ENCODE measurements at places on chromosomes 3 and 15.

- no peak for DNase-seq
Measured at GRCh38 chr15:53627279-53627678, 132.2 kb downstream of the WDR72 start.

DNA sequence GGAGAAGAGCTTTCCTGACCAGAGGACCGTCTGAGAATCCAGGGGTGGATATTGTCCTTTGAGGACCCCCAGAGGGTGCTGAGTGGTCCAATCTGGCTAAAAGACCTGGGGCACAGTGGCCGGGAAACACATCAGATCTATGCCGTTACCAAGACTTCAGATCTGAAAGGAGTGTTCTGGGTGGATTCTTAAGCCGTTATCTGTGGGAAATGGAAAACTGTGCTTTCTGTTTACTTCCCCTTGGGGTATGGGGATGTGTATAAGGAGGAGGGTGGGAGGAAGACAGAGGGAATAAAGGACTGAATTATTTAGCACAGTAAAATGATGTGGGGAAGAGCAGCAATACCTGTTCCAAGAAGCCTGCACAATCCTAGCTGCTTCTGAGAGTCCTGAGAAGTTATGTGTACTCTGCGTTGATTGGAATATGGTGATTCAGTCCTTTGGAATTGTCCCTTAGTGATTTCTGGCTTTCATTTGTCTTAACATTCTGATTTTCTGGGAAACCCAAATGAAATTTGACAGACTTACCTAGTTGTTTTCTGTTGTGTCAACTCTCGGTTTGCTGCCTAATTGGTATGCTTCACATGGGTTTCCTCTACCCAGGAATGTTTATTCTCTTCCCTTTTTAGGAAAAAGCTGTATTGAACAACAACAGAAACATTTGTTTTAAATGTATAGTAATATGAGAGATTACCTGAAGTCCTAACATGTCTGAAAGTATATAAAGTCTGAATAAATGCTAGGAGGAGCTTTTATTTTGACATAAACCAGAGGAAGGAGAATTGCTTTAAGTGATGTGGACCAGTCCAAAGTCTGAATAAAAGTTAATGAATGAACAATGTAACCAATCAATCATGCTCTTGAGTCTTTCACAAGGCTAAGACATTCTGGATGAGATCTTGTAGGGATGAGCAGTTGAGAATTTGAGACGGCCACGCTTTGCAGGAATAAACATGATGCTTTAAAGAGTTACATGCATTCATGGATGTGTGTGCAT lies 427.1 kb upstream of the C2CD4B start:
- no peak for DNase-seq

- no peak for DNase-seq
Measured at GRCh38 chr15:42691308-42691707, 45.6 kb downstream of the CDAN1 start.

DNA sequence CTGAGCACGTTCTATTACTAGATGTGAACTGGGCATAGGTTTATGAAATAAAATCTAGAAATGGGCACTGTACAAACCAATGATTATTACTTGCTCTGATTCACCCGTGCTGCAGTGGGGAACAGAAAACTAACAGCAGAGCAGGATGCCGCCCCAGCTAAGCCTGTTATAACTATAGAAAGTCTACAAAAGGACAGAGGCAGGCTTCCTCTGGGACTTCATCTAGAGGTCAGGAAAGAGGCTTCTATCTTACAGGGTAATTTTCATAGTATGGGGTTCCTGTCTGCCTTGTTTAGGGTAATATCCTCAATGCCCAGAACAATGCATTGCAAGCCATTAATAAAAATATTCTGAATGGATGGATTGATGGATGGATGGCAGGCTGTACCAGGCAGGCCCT lies 177.0 kb upstream of the TBL1XR1 start:
- no peak for DNase-seq

DNA sequence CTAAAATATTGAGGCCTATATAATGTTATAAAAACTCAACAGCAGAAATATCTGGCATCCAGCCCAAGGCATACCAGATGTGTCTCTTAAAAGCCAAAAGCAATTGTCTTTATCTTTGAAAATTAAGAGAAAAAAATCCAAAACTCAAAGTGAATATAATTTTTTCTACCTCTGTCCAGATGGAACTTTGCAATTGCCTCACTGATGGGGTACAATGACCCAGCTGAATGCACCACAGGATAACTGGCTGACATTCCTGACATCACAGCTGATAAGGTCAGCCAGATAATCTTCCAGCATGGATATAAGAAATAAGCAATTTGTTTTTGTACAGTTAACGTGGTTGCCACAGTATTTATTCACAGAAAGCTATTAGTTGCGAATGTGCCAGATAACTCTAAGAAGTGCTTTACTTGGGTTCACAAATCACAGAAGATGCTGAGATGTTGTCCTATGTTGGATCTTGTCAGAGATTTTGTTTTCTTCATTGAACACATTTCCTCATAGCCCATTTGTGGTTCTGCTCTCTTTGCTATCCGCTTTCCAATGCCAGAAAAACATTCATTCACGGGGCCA lies 566.9 kb upstream of the CCDC54 start:
- no peak for DNase-seq

GRCh38 chr15:80923668-80924067 lies 66.0 kb downstream of the MESD start:
- DNase-seq = no peak

DNA sequence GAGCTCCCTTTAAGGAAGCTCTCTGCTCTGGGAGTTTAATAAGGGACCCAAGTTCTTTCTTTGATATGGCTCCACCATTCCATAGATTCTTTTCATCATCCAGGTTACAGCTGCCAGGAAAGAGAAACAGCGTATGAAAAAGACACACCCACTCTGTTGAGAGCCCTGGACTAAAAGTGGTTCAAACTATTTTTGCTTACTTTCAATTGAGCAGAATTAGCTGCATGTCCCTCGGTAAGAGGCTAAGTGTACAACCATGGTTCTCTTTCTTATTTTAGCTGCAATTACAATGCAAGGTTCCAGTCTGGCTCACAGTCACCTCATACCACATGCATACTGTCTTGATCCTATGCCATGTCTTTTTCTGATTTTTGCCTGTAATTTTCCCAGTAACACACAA lies 1288.3 kb downstream of the NSUN3 start:
- no peak for DNase-seq
